ENCODE measurements at places on chromosomes 6 and 20.

- DNase-seq, result no peak
These were observed 4.0 kb upstream of the WTAP start for GRCh38 chr6:159723259-159723658.

GRCh38 chr6:155528982-155529453 lies 73.4 kb upstream of the NOX3 start:
- DNase-seq, result no peak

DNA sequence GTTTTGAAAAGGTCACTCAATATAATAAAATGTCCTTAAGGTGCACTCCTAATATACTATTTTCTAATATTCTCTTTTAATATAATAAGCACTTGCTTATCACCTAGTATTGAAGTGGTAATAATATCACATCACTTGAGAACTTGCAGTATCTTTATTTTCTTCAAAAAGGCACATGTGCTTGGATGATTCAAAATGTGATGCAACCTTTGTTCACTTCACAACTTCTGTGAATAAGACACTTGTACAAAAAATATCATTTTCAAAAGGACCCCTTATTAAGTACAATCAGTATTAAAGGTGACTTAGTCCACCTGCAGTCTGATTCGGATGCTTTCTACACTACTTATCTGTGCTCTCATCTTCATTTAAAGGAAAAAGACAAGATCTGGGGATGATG lies 3.4 kb downstream of the PRELID3B start:
- DNase-seq, result no peak

DNA sequence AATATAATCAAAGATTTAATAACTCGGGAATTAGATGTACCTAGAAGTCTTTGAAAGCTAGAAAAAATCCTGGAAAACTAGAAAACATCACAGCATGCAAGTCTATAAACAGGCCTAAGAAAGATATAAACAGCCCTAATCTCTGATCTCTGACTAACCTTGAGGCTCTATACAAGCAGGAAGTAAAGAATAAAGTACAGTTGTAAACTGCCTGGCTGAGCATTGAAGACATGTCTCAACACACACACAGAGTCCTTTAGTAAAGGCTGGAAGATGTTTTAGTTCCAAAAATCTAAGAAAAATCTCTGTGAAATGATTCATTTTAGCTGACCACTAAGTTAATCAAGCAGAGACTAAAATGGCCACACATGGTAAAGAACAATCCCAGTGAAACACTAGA lies 774.5 kb downstream of the EYS start:
- no peak for DNase-seq

- no peak for DNase-seq
These were observed 67.3 kb upstream of the TSHZ2 start for GRCh38 chr20:52904837-52905236.

- no peak for DNase-seq
These were observed 3.3 kb upstream of the TAAR5 start for GRCh38 chr6:132592855-132593254.

GRCh38 chr6:31622684-31623091 lies 2.2 kb downstream of the PRRC2A start:
- DNase-seq, result no peak

GRCh38 chr6:43883847-43884651 lies 114.0 kb downstream of the VEGFA start:
- DNase-seq, result no peak

DNA sequence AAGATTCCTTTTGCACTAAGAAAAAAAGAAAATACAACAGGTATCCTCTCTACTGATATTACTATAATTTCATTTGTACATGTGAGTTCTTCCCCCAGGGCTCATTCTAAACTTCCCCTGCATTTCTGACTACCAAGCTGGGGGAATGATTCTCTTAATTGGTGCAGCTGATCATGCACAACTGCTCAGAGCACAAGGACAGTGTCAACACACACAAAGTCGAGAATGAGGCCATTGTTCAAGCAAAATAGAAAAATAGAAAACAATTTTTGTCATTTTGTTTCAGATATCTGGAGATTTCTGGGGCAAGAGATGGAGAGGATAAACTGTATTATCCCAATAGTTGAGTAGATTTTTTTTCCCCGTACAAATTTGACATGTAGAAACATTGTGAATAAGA lies 236.3 kb downstream of the HAO1 start:
- DNase-seq, result no peak

DNA sequence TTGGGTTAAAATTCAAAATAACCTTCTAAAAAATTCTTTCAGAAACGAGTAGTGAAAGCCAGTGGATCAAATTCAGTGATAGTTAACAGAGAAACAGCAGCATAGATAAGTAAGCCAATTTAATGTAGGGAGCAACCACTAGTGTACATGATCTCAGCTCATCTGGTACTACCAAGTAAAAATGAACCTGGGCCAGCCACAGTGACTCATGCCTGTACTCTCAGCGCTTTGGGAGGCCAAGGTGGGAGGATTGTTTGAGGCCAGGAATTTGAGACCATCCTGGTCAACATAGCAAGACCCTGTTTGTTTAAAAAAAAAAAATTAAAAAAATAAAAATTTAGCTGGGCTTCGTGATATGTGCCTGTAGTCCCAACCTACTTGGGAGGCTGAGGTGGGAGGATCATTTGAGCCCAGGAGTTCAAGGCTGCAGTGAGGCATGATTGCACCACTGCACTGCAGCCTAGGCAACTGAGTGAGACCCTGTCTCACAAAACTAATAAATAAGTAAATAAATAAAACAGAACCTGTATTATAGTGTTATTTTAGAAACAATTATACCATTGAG lies 32.4 kb downstream of the CBFA2T2 start:
- no peak for DNase-seq

- DNase-seq, result no peak
These were observed 98.6 kb upstream of the MRPS10 start for GRCh38 chr6:42315991-42316970.

DNA sequence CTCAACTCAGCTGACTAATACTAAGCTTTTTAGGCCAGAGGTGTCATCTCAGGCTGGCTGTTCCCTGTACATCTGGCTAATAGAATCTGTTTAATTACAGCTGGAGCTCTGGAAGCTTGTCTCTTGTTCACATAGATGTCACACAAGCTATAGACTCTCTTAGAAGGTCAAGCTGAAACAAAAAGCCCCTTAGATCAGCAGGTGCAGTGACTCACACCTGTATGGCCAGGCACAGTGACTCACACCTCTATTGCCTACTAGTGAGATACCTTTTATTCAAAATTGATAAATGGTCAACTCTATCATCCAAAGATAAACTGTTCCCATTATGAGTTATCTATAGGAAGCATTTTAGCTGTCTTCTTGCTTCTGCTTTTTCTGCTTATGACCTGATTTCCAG lies 29.9 kb upstream of the MTHFD1L start:
- no peak for DNase-seq

DNA sequence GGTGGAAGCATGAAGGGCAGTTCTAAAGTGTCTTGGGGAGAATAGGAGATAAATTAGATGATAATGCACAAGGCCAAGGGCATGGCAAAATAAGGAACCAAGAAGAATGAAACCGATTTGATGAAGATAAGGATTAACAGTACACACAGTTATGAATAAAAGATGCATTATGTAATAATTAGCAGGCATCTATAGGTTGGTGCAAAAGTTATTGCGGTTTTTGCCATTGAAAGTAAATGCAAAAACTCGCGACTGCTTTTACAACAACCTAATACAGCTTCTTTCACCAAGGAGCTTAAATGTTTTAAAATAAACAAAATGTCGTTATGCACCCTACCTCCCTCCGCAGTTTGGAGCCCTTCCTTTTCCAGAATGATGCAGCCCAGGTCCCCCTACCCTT lies 29.0 kb downstream of the MAS1 start:
- no peak for DNase-seq

- DNase-seq, result no peak
These were observed 61.4 kb upstream of the ASIP start for GRCh38 chr20:34179637-34180360.

DNA sequence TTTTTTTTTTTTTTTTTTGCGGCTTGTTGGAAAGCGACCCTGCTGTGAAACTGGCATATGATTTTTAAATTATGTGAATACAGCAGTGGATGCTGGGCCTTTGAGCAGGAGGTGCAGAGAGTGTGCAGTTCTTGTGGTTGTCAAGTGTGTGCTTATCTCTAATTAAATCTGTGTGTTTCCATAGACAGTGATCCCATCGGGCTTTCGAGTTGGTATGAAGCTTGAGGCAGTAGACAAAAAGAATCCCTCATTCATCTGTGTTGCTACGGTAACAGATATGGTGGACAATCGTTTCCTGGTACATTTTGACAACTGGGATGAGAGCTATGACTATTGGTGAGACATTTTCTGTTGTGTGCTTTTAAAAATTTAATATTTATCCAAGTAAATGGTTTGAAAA lies 52.4 kb downstream of the L3MBTL3 start:
- DNase-seq, result no peak

- no peak for DNase-seq
These were observed 12.3 kb upstream of the GPR63 start for GRCh38 chr6:96849615-96850014.

DNA sequence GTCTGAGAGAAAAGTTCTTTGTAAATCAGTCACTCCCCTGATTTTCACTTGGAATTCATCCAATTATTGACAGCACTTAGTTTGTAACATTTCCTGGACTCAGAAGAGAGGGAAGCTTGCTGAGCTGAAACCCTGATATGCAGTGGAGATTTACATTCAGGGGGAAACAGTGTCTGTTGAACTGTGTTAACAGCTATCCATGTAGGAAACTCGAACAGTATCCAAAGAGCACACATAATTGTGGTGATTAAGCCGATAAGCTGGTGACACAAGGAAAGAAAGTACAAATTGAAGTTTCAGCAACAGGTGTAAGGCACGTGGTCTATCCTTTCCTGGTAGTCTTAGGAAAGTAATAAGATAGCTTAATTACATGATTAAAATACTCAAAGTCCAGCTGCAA lies 78.1 kb upstream of the FLRT3 start:
- no peak for DNase-seq

DNA sequence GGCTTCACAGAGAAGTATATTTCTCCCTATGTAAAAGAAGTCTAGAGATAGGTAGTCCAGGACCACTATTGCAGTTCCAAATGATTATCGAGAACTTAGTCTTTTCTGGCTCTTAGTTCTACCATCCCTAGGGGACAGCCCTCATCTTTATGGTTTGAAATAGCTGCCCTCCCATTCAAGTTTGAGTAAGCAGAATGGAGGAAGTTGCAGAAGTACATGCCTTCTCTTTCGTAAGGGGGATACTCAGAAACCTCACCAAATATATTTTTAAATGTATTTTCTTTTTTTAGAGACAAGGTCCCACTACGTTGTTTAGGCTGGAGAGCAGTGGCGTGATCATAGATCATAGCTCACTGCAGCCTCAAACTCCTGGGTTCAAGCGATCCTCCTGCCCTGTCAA lies 236.8 kb upstream of the RREB1 start:
- DNase-seq, result no peak

DNA sequence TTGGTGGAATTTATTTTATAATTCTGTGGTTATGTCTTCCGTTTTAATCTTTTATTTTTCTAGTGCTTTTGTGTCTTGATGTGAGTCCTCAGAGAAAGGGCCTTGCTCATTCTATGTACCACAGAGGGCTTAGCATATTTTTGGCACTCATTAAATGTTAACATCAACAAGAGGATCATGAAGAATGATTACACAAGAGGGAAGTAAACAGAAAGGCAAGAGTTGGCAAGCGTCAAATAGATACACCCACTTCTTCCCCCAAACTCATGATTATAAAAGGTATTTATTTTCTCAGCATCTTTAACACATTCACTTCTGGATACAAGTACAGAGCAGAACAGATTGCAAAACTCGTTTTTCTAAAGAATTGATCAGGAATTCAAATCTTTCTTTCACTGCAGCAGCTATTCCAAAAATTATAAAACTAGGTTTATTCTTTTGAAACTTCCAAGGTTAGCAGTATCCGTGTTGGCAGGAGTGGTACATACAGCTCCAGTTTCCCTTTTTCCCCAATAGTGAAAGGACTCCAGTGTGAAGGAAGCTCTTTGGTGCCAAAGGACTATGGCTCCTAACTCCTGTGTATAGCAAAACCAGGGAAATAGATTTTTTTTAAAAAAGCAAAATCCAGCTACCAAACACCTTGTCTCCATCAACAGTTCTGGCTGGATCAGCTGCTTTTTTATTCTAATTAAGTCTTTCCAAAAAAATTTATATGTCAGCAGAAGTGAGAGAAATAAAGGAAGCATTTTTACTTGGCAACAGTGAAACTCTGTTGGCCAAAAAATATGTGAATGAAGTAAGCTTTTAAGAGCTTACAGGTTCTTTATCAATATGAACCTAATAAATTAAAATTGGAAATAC lies 221.9 kb downstream of the ADGRG6 start:
- DNase-seq, result no peak

GRCh38 chr6:42158011-42158410 lies 15.2 kb upstream of the GUCA1A start:
- DNase-seq, result no peak

- DNase-seq, result no peak
These were observed 443.6 kb downstream of the CDC5L start for GRCh38 chr6:44831002-44831610.

All from cortex of kidney (tissue), 1 donor.